Dermis microvascular lymphatic vessel endothelial cell (primary cell): ENCODE measurements at places on chromosomes 1 and 21. TPM values are rescaled to one million over a fixed set of nuclear protein-coding genes. Genes with fewer than 3 reads are reported as not detected.

The LMOD1 gene
- total RNA-seq, result under 0.01 TPM in 1 of 2 replicates, not detected in the other

The NTMT2 gene
- not detected in 2 replicates for total RNA-seq

The SZT2 gene
- 8.6 and 14.0 TPM in 2 replicates for total RNA-seq

The TRMT1L gene
- total RNA-seq, result 15.5 and 18.8 TPM in 2 replicates

GRCh38 chr21:44761011-44761729 lies 40.5 kb downstream of the UBE2G2 start:
- no peak for DNase-seq

DNA sequence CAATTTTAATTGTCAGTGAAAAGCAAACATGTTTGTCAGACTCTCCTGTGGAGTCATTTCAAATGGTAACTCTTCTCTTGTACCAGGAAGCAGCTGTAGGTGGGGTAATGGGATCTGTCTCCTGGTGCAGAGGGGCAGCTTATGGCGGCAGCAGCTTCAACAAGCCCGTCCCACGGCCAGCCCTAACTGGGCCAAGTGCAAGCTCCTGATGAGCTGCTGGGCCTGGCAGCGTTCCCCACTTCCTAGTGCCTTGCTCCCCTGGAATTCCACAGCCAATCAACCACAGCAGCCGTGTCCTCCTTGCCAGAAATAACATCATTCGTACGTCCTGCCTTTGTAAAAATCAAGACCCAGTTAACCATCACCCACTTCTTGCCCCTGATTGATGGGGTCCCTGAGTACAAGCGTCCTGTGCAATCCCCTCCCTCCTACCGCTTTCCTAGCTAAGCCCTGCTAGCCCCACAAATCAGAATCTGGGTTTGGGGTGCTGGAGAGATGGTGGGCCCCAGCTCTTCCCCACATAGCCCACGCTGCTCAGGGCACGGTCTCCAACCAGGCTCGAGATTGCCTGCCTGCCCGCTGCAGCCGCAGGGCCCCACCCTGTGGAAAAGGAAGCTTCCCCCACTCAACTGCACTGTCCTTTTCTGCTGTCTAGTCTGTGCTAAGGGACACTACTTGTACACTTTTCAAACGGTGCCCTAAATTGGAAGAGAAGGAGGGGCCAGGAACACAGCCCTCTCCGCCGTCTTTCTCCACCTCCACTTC lies 61.2 kb downstream of the TOR1AIP2 start:
- peak; percentile 68 for DNase-seq

- DNase-seq, result peak; percentile 94
These were observed 54.1 kb downstream of the MRPL37 start for GRCh38 chr1:54254055-54254454.

GRCh38 chr1:22141554-22142314 lies 1.2 kb downstream of the WNT4 start:
- DNase-seq, result no peak

DNA sequence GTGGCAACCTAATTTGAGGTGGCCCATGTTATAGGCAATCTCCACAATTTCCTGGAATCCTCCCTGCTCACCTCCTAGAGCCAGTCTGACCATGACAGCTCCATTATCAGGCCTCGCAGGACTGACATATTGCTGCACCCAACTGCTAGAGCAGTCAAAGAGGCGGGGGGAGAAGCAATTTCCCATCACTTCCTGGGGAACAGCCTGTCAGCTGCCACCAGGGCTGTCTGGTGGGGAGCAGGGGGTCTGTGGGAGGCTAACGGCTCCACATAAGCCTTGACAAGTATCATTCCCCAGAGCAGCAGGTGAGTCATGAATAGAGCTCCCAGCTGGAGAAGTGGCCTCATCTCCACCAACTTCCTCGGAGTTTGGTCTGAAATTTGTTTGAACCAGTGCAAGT lies 322.9 kb downstream of the MATN1 start:
- no peak for DNase-seq

DNA sequence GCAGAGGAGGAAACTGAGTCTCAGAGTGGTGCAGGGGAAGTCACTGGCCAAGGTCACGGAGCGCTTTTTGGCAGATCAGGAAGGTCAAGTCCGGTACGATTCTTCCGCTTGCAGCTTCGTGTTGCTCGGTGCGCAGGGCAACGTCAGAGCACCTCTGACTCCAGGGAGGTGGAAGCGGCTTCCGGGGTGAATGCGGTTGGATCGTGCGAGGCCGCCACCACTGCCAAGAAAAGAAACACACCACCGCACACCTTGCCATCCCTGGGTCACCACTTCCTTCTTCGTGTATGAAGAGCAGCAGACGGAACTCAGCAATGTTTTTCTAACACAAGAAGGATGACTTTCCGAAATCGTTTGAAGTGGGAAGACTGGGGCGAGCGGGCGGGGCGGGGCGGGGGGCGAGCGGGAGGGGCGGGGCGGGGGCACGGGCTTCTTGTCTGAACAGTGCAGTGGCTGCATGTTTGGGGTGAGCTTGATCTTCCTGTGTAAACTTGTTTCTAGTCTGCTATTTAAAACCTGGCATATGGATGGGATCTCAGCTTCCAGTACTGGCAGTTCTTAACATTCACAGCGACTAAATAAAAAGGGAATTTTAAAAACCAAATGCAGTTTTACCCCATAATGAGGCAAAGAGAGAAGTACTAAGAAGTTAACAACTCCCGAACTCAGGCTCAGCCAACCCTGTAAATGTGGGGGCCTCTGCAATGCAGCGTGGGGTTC lies 300.0 kb downstream of the RRAGC start:
- DNase-seq, result no peak

DNA sequence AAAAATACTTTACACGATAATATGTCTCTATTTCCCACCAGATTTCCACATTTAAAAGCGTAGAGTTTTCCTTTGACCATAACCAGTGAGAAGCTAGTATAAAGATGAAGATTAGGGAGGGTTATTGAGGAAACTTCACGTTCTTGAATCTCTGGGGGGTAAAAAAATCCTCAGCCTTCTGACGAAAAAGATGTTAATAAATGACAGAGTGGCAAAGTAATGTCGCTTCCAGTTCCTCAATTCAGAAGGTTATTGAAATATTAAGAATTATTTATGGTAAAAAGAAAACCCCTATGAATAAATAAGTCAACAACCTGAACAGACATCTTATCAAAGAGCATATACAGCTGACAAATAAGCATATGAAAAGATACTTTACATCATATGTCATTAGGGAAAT lies 241.0 kb downstream of the GPATCH2 start:
- no peak for DNase-seq

GRCh38 chr1:9181990-9182783 lies 52.4 kb upstream of the H6PD start:
- no peak for DNase-seq

DNA sequence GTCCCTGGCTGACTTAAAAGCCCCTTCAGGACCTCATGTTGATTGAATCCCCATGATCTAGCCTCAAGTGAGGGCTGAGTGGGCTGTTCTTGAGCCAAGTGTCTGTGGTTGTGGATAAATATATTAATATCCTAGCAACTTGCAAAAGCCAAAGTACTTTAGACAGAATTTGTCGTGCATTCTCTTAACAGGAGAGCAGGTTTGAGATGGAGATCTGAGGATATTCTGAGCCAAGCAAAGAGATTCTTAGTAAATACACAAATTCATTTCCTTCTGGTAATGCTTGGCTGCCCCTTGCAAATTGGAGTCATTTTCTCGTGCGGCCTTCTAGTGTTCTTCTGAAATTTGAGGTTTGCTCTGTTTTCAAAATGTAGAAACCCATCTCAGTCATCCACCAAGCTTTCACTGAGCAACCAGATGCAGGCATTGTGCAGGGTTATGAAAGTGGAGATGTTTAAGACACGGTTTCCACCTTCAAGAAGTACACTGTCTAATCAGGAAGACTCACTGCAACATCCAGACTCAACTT lies 242.1 kb upstream of the JUN start:
- DNase-seq, result no peak

DNA sequence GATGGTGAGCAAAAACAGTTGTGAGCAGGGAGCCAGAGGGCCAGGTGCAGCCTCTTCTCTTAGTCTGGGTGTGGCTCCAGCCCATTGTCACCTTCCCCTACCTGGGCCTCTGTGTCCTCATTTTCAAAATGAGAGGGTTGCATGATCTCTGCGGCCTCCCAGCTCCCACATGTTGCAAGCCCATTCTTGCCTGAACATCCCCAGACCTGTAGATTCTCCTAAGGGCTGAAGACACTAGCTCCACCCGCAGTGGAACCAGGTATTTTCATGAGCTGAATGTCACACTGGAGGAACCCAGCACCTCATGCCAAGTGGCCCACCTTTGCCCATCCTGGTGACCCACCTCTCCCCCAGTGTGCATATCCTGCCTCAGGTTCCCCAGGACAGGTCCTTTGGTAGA lies 12.3 kb downstream of the IKBKE start:
- no peak for DNase-seq

- no peak for DNase-seq
These were observed 202.9 kb downstream of the FMN2 start for GRCh38 chr1:240294566-240294965.

- no peak for DNase-seq
These were observed 28.5 kb downstream of the TUFT1 start for GRCh38 chr1:151568626-151569088.

DNA sequence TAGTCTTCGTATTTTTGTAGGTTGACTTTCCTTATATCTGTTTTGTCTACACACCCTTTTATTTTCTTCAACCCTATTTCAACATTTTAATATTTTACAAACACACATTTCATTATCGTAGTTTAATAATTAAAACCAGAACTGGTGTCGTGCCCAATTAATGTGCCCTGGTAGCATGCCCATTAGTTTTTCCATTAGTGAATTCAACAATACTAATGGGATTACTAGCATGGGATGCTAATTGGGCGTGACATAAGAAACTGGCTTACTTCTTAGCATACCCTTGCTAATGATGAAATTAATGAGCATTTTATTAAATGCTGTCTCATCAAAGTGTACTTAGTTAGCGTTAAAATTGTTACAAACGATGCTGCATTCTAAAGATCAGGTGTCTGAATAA lies 332.7 kb downstream of the USH2A start:
- DNase-seq, result no peak
